CD8-positive, alpha-beta memory T cell (primary cell): ENCODE measurements at places on chromosomes 4 and X. TPM values are rescaled to one million over a fixed set of nuclear protein-coding genes. Genes with fewer than 3 reads are reported as not detected.

- H3K27ac ChIP-seq: no peak overlapping the region
- H3K36me3 ChIP-seq: no peaks in the 10 kb centered on the region
- no peaks in the 10 kb centered on the region for H3K27me3 ChIP-seq
- H3K4me3 ChIP-seq: no peak overlapping the region
- no peaks in the 10 kb centered on the region for H3K4me1 ChIP-seq
These were observed 129.1 kb downstream of the TRIML1 start for GRCh38 chr4:188268131-188268908.

DUX4 gene
- not detected for total RNA-seq

DNA sequence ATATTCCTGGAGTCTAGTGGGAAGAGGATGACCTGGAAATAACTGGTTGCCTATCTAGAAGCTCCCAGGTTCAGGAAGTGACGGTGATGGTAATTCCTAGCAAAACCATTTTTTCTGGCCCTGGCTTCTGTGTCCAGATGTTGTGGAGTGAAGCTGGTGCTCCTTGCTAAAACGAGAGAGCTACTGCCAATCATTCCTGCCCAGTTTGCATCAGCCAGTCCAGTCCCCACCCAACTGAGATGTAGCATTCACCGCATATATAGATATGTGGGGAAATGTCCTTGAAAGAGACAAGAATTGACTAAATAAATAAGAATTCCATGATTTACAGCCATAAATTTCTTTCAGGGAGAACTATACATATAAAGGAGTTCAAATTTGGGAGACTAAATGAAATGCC, 6.3 kb downstream of the HPGDS start:
- H3K27ac ChIP-seq: no peak overlapping the region
- H3K4me3 ChIP-seq: no peak overlapping the region
- H3K27me3 ChIP-seq: no peaks in the 10 kb centered on the region
- H3K4me1 ChIP-seq: no peaks in the 10 kb centered on the region
- H3K36me3 ChIP-seq: no peaks in the 10 kb centered on the region

- no peak overlapping the region for H3K4me3 ChIP-seq
- DNase-seq: no peak
- H3K4me1 ChIP-seq: no peaks in the 10 kb centered on the region
- H3K36me3 ChIP-seq: no peaks in the 10 kb centered on the region
- H3K27me3 ChIP-seq: no peaks in the 10 kb centered on the region
These were observed 53.4 kb downstream of the KDR start for GRCh38 chr4:55071951-55072350.

GRCh38 chrX:124346877-124347241, 496 bp downstream of the SH2D1A start:
- peak overlapping the region; percentile 72 for H3K27ac ChIP-seq
- H3K4me1 ChIP-seq: peaks cover 42% of the 10 kb centered on the region
- DNase-seq: no peak
- H3K36me3 ChIP-seq: no peaks in the 10 kb centered on the region
- no peaks in the 10 kb centered on the region for H3K27me3 ChIP-seq

DNA sequence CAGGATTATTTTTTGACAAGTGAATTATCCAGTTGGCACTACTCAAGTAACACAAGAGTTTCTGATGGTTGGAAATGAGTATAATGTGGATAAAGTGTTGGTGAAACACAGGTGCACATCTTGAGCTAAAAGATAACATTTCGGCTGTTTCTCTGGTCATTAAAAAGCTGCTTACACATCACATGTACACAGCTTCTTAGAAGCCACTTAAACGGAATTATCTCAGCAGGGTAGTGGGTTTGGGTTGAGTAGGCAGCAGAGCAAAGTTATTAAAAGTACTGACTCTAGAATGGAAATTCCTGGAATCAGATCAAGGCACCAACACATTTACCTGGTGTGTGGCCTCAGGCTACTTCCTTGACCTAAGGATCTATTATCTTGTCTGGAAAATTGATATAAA, 55.4 kb upstream of the RASSF6 start:
- no peaks in the 10 kb centered on the region for H3K36me3 ChIP-seq
- no peak overlapping the region for H3K4me3 ChIP-seq
